ENCODE measurements at places on chromosomes 1 and 21.

DNA sequence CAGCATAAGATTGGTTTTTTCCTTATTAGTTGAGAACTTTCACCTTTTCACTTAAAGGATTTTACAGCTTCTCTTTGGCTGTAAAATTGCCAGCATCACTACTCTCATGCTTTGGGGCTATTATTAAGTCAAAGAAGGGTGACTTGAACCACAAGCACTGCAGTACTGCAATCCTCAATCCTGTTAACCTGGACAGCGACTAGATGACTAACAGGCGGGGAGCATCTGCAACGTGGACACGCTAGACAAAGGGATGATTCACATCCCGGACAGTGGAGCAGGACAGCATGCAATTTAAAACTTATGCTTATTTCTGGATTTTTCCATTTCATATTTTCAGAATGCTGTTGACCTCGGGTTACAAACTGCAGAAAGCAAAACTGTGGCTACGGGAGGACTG, 8.1 kb downstream of the ARV1 start:
- no peak for DNase-seq

DNA sequence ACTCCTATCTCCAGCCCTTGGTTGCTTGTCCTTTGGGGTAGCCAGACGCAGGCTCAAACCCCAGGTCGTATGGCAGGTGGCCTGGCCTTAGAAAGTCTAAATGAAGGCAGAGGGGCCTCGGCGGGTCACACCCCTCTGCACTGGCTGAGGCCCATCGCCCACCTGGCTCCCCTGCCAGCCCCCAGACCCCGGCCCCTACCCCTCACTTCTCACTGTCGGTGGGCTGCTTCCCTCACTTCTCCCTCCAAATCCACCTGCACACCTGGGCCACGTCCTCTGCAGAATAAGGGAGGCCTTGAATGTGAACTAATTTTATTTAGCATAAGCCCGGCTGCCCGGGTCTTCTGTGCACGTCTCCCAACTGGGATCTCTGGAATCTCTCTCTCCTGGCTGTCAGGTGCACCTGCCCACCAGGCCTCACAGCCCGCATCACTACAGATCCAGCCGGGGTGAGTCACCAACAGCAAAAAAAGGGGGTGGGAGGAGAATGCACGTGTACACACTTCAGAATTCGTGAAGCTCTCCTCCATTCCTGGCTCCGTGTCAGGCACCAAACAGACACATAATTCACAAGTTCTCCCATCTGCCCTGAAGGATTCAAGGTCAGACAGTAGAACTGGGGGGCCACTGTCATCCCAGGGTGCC, 107.5 kb upstream of the SIM2 start:
- no peak for DNase-seq

GRCh38 chr1:20721117-20722061, 3.6 kb upstream of the KIF17 start:
- no peak for DNase-seq

- no peak for DNase-seq
These were observed 2.8 kb upstream of the SLC2A1 start for GRCh38 chr1:42961312-42962091.

DNA sequence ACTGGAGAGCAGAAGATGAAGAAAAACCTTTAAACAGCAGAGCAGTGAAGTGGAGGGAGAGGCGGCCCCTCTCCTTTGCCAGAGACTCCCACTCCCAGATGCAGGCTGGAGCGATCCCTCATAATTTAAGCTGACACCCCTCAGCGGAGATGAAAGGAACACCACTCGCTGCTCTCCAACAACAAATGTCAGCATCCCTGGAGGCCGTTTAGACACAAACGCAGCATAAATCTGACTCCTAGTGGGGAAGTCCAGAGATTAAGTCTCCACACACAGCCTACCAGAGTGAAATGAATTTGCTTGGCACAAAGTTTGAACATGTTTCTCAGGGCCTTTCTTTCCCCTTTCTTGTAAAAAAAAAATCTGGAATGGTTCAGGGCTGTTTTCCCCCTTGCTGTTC, 137.8 kb downstream of the LMX1A start:
- DNase-seq = peak; percentile 76

GRCh38 chr1:192959657-192960186, 99.4 kb downstream of the UCHL5 start:
- no peak for DNase-seq

- no peak for DNase-seq
These were observed 17.7 kb downstream of the DHRS3 start for GRCh38 chr1:12600335-12600734.

GRCh38 chr1:223177681-223178080, 34.6 kb upstream of the TLR5 start:
- no peak for DNase-seq
